ENCODE measurements at places on chromosomes 2 and 18.

GRCh38 chr2:167579826-167580225 is 667.6 kb downstream of the STK39 start:
- DNase-seq: no peak

DNA sequence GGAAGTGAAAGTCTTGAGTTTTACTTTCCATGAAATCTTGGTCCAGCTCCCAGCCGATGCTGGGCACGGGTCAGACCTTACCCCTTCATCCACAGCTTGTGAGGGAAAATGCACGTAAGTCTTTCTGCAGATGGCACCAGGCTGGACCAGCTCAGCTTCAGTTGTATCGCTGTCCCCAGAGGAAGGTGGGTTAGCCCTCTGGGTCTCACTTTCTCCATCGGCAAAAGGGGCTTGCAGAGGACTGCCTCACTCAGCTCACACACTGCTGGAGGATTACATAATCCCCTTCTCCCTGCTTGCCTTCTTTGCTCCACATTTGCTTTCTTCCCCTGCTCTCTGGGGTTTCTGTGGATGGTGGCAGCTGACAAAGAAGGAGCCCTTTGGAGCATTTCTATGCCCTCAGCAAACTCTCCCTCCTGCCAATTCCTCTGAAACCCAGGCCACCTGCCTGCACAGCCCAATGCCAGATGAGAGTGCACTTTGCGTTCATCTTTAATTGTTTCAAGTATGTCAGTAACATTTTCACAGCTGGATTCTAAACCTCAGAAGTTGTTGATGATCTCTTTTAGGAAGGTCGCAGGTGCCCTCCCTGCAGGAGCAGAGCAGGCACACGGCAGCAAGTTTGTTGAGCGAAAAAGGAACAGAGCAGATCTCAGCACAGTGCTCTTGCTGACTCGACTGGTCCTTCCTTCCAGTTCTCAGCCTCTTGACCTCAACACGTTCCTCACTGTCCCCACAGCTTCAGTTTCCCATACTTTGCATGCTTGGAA is 155.6 kb upstream of the GLI2 start:
- no peak for DNase-seq

DNA sequence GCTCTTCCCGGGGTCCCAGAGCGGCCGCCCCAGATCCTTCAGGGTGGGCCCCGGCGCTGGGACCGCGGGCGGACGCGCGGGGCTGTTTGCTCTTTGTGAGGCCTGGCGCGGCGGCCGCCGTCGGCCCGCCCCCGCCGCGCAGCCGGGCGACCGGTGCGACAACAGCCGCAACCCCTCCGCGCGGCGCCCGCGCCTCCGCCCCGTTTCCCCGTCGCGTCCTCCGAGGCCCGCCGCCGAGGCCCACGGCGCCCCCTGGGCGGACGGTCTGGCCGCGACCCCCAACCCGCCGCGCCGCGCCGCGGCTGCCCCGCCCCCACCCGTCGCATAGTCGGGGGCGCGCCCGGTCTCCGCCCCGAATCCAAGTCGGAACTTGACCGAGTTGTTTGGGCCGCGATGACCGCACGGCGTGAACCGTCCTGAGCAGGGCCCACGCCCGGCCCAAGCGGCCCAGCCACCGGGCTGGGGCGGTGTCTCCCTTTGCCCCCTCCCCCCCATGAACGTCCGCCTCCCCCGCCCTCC is 448 bp downstream of the YPEL5 start:
- no peak for DNase-seq

GRCh38 chr2:204530464-204530805 is 14.8 kb upstream of the PARD3B start:
- DNase-seq: no peak

DNA sequence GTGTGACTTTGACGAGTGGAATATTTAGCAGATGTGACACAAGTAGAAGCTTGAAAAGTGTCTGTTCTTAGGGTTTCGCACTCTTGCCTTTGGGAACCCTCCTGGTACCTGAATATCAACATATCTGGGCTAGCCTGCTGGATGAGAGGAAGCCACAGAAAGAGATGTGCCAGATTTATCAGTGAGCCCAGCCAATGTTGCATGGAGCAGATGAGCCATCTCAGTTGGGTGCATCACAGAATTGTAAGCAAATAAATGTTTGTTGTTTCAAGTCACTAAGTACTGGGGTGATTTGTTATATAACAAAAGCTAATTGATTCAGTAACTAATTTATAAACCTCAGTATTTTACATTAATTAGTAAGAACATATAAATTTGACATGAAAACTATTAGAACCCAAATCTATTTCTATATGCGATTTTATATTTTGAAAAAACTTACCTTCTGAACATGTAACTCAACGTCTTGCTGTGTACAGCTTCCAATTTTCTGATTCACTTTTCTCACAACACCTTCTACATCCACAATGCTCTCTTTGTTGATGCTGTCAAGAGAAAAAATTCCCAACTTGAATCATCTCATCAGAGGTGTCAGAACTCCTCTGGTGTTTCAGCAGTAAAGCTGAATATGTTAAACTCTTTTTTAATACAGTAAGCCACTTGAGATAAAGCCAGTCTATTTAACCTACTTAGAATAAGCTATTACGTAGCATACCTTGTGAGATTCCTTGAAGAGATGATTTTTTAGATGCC is 42.3 kb downstream of the DARS1 start:
- DNase-seq: no peak

- no peak for DNase-seq
These were observed 69.4 kb downstream of the ZDBF2 start for GRCh38 chr2:206343816-206344215.

DNA sequence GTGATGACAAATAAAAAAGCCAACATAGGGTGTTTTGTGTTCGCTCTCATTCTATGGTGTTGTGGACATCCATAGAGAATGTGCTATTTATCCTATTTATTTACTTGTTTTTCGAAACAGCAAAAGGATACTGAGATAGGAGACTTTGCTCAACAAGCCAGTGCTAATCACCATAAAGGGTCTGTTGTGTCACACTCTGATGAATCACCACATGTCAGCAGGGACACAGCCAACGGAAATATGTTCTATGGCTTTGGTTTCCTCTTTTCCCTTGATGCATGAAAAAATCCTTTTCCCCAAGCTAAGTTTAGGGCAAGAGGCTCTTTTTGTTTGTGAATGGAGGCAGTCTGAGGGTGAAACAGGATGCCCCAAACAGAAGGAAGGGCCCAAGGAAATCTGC is 154.3 kb downstream of the RNF152 start:
- no peak for DNase-seq

DNA sequence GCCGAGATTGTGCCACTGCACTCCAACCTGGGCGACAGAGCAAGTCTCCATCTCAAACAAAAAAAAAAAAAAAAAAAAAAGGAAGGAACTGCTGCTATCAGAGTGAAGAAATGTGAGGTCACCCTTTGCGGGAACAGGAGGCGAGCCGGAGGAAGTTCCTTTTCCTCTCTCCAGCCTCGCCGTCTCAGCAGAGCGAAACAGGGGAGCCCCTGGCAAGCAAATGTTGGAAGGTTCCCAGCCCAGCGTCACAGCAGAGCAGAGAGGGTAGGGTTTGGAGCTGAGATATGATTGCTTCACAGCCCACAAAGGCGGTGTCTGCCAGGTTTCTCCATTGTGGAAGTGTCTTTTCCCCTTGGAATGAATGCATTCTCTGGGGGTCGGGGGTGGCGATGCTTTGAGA is 28.5 kb downstream of the SLC20A1 start:
- no peak for DNase-seq

GRCh38 chr2:168224346-168224745 is 23.0 kb downstream of the STK39 start:
- DNase-seq: no peak

DNA sequence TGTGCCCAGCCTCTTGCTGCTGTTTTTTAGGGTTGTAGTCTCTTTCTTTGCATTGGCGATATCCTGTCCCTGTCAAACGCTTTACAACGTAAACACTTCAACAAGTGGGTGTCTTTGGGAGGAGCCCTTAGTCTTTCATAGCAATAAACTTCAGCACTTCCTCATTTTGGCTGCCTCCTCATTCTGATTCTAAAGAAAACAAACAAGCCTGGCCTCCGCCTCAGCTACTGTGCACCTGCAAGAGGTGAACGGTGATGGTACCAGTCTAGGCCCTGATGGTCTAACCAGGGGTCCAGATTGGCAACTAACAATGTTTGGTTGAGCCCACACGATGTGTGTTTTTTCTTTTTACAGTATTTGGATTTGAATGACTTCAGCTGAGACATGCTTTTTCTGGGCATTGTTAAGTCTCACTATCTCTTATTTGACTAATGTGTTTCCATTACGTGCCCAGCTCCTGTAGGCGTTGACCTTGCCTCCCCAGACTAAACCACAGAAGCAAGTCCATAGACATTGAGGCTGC is 53.2 kb upstream of the CUL3 start:
- no peak for DNase-seq

- DNase-seq: no peak
These were observed 22.3 kb downstream of the RNF125 start for GRCh38 chr18:32040936-32041335.

GRCh38 chr2:168315331-168316072 is 68.1 kb upstream of the STK39 start:
- DNase-seq: no peak

DNA sequence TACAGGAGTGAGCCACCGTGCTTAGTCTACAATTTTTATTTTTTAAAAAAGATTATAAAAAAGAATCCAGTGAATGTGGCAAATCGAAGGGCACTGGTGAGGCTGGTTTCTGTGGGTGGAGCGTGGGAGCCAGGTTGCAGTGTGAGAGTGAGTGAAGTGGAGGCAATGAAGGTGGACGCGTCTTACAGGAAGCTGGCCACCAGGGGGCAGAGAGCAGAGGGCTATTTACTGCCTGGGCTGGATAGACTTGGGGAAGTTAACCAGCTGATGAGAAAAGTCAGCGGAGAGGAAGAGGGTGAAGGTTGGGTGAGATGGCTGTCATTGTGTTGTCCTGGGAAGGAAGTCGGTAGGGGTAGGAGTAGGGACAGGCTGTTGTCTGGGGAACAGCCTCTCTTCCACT is 6.8 kb downstream of the SCTR start:
- DNase-seq: peak; percentile 91

GRCh38 chr2:7962161-7962560 is 719.7 kb upstream of the ID2 start:
- no peak for DNase-seq

DNA sequence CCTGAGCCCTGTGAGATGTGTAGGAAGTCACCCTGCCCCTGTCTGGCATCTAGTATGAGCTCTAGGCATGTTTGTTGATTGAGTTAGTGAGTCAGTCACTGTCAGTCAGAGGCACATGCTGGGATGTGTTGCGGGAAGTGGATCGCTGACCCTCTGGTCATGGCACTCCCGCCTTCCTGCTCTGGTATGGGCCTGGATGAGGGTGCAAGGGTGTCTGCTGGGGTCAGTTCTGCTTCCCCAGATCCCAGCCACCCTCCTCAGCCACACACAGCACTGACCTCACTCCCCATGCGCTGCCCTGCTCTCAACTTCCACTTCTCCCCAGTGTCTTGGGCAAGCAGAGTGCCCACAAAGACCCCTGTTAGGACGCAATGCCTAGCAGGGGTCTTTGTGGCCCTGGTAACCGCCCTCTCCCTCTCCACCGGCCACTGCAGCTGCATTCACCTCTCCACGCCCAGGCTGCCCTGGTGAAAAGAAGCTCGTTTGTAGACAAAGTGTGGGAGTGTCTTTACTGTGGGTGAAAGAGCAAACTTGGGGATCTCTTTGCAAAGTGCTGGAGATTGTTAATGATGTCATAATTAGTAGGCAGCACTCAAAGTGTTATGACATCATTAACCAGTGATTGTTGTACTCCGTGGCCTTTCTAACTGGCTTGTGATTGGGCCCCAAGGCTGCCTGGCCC is 252.1 kb downstream of the LDLRAD4 start:
- DNase-seq: peak; percentile 49

DNA sequence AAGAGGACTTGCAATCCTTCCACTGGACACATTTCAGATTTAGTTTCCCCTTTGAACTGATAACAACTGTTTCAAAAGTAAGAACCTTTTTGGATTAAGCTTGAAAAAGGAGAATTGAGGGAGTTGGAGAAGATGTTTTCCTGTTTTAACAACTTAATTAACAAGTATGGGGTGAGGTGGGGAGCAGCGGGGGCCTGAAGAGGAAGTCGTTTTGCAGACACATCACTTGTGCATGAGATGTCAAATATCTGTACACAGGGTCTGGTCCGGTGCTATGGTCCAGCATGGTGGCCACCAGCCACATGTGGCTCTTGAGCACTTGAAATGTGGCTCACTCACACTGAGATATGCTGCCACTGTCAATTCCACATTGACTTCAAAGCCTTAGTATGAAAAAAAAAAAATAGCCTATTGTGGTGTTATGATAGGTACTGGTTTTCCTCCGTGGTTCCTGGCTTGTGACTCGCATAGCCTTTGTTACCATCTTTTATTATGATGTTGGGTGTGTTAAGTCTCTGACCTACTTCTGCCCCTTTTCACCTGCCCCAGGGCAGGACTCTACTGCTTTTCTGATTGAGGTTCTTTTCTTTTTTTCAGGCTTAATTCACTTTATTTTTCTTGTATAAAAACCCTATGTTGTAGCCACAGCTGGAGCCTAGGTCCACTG is 205.5 kb downstream of the BCL2 start:
- DNase-seq: no peak

GRCh38 chr2:231745303-231746038 is 35.6 kb downstream of the PDE6D start:
- DNase-seq: no peak

- peak; percentile 66 for DNase-seq
These were observed 356.1 kb downstream of the SS18 start for GRCh38 chr18:25734336-25734735.

DNA sequence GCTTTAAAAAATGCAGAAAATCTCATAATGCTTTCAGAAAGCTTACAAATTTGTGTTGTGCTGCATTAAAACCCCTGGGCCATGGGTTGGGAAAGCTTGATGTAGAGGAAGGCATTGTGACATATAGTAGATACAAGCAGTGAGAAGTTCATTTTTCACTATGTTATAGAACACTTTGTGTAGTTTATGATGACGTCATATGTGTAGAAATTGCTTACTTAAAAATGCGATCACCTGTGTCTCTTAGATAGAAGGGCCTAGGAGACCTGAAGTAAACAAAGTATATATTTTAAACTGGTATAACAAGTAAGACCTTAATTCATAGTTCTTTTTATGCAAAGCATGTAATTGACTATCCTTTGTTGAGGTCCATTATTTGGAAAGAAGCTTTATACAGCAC is 393.5 kb downstream of the ARHGAP15 start:
- no peak for DNase-seq

DNA sequence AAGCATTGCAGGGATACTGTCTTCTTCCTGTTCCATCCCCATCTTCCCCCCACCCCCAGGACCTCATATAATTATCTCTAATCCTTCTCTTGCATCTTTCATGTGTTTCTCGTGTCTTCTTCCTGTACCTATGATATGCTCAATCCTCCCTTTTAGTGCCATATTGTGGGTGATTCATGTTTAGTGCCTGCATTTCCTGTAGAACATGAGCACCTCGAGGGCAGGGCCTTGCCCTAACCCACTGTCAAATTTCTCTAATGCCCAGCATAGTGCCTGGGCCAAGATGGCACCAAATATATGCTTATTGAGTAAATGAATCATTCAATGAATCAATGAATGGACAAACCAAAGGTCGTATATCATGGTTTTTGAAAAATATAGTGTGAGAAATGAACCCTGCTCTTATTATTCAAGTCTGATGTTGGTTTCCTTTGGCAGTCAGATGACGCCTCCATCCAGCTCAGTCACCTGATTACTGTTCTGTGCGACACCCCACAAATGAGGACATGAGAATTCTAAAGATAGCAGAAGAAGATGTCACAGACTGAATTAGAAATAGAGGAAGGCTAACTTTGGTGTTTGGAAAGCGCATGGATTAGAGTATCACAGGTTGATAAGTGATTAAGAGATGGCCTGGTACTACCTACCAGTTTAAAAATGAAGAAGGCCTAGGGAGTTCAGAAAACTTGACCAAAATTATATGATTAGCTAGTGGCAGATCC is 278.4 kb downstream of the PRKCE start:
- no peak for DNase-seq

GRCh38 chr2:241116606-241117560 is 14.8 kb upstream of the MTERF4 start:
- DNase-seq: no peak

Data from endodermal cell (in vitro differentiated cells).